Activated T-cell treated with anti-CD3 and anti-CD28 coated beads for 4 hours (primary cell): ENCODE measurements at places on chromosomes 7 and 10.

- no peak for DNase-seq
Measured at GRCh38 chr10:8065651-8066050, 11.2 kb downstream of the GATA3 start.

DNA sequence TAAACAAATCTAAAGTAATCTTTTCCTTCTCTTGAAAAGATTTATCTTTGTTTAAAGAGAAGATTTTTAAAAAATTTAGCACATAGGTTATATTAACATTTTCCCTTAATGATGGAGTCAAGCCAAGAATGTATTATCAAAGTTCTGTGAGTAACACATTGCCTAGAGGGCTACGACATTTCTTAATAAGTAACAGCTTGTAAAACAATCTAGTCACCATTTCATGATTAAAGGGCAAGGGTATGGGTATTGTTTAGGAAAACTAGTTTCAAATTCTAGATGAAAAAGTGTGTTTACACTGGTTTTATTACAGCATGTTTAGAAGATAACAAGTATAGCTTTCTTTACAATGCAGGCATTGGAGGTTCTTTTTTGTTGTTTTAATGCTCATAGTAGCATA is 28.6 kb upstream of the LAMB4 start:
- no peak for DNase-seq

- DNase-seq, result no peak
Measured at GRCh38 chr7:33700001-33700899, 205.1 kb upstream of the BMPER start.

GRCh38 chr10:89515031-89515841 is 20.2 kb downstream of the SLC16A12 start:
- DNase-seq, result no peak

GRCh38 chr7:134789967-134790685 is 10.7 kb downstream of the CALD1 start:
- no peak for DNase-seq

DNA sequence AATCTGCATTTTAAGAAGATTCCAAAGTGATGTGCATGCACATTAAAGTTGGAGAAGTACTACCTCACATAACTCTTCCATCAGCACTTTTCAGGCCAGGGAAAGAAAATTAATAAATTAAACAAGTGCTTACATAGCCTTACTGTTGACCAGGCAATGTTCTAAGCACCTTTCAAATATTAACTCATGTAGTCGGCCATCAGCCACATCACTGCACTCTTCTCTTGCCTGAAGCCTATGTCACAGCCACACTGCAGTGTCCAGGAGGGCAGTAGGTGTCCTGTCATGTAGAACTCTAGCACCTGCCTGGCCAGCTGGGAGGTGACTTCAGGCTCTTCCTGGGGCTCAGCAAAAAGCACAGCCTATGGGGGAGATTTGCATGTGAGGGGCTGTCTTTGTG is 71.5 kb downstream of the CDK1 start:
- no peak for DNase-seq
